Stimulated activated CD8-positive, alpha-beta memory T cell treated with anti-CD3 and anti-CD28 coated beads, Interleukin-7, amount 100 ng/mL, for 4 hours (primary cell): ENCODE measurements at places on chromosomes 2 and 18.

- DNase-seq = no peak
These were observed 24.4 kb downstream of the RBMS1 start for GRCh38 chr2:160469164-160469563.

GRCh38 chr2:22734373-22735045, 650.5 kb upstream of the KLHL29 start:
- DNase-seq = no peak

GRCh38 chr2:191329841-191330240, 84.6 kb downstream of the MYO1B start:
- DNase-seq = no peak

DNA sequence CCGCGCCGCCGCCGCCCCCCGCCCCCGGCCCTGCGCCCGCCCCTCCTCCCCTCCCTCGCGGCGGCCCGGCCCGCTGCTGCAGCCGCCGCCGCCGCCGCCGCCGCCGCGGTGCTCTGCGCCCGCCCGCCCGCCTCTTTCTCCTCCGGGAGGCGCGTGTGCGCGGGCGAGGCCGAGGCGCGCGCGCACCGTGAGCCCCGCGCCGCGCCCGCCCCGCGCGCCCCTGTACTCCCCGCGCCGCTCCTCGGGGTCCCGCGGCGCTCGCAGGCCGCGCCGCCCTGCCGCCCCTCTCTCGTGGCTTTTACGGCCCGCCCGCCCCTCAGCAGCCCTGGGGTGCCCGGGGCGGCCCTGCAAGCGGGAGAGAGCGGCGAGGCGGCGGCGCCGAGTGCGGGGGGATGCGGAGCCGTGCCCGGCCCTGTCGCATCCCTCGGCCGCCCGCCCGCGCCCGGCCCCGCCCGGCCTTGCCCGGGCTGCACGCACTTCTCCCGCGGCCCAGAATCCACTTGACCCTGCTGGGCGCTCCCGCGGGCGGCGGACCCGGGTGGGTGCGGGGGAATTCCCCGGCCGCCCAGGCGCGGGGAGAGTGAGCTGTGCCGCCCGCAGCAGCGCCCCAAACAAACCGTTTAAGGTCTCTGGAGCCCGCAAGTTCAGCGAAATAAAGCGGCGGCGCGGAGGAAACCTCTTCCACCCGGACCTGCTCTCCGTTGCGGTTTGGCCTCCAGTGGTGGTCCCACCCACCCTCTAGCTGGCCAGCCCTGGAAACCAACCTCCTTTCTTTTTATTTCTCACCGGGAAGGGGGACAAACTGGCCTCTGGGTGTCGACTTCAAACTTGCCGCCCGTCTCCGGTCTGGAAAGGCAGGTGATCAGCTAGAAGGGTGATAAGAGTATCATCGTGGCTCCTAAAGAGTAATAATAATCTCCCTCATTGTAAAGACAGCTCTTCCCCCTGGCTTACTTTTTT, 37.4 kb downstream of the AFF3 start:
- DNase-seq = peak; percentile 7

DNA sequence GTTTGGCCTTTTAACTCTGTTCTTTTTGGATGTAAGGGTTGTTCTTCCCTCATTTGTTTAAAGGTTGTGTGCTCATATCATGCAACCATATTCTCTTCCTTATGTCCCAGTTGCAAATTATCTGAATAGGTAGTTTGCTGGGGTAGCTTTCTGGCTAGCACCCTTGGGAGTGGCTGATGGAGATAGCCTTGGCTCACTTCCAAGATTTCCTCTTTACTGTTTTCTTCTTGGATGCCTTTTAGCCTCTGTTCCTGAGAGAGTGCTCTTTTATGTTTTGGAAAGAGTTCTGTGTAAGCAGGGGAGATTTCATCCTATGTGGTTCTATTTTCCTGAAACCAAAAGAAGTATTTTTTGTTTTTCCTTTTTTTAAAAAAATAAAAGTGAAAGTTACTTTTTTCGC, 25.4 kb downstream of the USP14 start:
- DNase-seq = no peak

DNA sequence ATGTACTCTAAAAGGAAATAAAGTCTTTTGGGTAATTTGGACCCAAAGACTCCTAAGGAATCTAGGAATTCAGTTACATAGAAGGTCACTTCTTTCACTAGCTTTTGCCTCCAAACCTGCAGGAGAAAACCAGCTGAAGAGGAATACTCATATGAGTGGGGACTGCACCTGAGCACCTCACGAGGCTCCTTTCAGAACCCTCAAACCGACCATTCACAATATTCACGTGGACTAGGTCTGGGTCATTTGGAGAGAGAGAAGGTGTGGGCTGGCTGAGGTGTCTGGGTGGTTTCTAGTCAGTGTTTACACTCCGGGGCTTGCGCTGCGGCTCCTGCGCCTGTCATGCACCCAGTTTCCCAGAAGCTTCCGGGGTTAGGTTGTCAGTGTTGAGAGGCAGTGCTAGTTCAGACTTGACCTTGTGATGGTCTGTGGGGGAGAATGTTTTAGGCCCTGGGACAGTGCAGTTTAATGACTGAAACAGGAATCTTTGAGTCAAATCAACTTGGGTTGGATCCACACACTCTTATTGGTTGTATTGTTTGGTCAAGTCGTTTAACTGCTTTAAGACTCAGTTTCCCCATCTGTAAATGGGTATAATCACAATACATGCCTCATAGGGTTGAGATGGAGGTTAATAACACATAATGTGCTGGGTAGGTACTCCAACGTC, 78.4 kb downstream of the LIMS1 start:
- DNase-seq = peak; percentile 27

DNA sequence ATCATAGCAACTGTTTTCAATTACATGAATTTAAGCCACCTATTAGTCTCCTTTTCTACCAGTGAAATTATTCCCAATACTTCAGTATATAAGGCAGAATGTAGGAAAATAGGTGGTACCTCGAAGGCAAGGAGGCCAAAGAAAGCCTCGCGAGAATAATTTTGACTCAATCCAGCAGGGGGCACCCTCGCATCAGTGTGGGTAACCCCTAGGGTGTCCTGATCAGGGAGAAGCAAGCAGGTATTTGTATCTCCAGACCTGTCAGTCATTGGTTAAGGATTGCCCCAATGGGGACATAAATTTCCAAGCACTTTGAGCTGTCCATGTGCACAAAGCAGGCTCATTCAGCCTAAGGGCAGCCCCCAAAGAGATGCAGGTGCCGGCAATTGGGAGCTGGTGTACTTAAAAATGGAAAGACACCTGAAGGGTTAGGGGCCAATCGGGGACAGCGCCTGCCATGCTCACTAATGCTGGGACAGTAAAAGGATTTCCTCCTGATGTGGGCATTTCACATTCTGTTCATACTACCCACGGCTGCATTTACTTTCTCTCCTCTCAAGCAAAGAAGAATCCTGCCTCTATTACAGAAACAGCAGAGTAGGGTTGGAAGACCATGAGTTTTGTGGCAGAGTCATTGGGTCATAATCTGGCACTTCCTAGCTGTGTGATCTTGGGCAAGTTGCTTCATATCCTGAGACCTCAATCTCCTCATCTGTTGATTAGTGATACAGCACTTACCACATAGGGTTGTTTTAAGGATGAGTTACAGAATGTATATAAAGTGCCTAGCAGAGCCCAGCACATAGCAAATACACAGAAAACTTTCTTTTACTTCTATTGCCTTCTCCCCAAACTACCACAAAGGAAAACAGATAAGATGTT, 136.1 kb downstream of the ICOS start:
- peak; percentile 3 for DNase-seq

- no peak for DNase-seq
These were observed 28.8 kb upstream of the EVA1A start for GRCh38 chr2:75589391-75590105.

DNA sequence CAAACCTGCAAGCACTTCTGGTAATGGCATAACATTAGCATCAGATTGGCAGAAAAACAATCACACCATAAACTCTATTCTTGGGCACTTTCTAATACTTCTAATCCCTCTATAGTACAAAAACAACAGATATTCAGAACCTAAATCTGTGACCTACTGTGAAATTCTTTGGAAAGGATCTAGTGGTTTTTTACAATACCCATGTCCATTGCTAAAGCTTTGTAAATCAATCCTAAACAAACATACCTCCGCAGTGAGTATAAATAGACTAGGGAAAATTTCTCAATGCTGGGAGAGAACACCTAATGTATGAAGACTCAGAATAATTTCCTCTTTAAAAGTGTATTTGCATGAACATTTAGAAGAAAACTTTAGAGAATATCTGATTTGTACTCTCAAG, 1098.5 kb upstream of the DDX18 start:
- no peak for DNase-seq

GRCh38 chr2:70094978-70095719, 7.9 kb downstream of the PCBP1 start:
- peak; percentile 41 for DNase-seq

GRCh38 chr18:45993438-45993837, 26.3 kb upstream of the EPG5 start:
- DNase-seq = no peak

- DNase-seq = no peak
These were observed 30.0 kb upstream of the TWIST2 start for GRCh38 chr2:238817891-238818290.

DNA sequence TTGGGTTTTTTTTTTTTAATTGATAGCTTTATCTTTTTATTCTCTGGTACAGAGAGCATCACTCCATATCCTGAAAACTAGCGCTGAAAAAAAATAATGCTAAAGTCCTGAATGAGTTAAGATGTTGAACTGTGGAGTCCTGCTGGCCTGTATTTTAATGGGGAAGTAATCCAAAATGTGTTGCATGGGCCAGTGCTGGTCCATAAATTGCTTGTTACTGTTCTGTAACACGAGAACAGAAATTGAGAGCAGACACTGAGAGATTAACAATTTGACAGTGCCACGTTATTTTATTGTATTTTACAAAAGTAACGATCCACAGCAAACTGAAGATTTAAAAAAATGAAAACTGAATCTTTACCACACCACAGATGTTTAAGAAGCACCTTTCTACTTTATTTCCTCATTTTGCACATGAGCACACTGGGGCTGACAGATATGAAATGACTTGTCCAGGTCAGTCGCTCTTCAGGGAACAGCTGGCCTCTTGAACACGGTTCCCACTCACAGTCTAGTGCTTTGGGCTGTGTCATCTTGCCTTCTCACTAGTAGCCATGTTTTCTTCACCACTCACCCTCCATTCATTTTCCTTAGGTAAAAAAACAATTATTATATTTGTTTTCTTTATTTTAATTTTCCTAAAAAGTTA, 35.3 kb downstream of the ZCCHC2 start:
- no peak for DNase-seq

DNA sequence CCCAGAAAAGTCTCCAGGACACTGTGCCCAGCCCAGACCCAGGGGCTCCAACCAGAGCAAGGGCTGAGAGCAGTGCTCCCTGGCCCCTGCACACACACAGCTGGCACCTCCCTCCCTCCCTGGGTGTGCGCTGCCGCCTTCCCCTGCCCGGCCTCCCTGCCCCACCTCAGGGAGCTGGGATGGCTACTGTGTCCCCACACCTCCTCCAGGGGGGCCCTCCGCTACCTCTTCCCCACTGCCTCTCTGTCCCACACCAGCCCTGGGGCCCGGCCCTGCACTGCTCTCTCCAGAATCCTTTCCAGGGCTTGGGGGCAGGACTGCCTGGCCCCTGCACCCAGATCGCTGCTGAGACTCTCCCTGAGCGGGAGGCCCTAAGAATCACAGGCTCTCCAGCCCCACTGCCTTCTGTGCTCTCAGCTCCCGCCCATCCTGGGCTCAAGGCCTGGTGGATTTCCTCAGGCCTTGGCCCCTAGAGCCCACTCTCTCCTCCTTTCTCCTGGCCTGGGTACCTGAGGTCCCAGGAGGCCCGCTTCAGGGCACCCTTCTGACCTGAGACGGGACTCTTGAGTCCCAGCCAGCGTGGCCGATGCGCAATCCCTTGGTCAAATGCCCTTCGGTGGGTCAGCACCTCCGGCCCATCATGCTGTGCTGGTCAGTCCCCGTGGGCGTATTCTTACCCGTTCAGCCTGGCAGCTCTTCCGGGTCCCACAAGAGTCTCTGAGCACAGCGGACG, 276.8 kb upstream of the HDAC4 start:
- DNase-seq = no peak

DNA sequence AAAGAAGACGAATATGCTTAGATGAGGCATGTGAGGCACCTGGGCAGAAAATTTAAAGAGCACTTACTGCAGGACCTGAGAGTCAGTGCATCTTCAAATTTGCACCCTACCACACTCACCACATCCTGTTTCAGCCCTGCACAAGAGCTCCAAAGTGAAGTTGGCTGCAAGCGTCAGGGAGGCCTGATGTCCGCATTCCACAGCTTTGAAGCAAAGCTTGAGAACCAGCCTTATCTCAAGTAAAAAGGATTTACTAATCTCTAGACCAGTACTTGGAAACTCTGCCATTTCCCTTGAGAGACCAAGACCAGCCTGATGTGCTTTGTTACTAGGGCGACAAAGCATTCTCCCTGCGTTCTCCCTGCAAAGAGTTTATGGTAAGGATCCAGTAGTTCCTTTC, 3.4 kb upstream of the ASNSD1 start:
- DNase-seq = no peak

GRCh38 chr2:173997753-173998152, 32.6 kb upstream of the SP3 start:
- no peak for DNase-seq

DNA sequence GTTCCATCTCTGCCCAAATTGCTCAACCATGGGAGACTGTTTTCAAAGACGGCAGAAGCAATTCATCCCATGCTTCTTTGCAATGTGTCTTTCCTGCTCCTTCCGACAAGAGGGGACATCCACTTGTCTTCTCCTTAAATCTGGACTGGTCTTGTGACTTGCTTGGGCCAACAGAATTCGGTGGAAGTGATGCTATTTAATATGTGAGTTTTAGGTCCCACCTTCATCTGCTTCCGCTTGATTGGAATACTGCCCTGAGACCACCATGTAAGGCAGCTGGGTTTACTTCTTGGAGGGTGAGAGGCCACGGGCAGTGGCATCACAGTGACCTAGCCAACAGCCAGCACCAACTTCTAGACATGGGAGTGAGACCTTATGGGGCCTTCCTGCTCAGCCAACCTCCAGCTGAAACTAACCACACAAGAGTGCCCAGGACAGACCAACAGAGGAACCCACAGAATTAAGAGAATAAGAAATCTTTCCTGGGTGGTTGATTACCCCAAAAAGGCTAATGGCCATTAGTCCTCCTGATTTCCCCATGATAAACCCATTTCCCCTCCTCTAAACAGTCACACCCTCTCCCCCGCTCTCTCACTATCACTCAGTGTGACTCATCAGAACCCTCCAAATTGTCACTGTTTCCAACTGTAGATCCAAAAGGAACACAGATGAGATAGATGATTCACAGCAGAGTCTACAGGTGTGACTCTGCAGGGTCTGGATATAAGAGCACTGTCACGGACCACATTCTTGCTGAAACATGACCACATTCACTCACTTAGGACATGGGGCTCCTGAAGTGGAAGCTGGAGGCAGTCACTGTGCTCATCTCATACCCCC, 16.2 kb upstream of the RHOB start:
- no peak for DNase-seq

GRCh38 chr18:9987931-9988330, 74.1 kb downstream of the VAPA start:
- DNase-seq = no peak

- DNase-seq = no peak
These were observed 135.5 kb downstream of the MGAT5 start for GRCh38 chr2:134389381-134389780.

- DNase-seq = no peak
These were observed 60.4 kb upstream of the SEC11C start for GRCh38 chr18:59079264-59079663.
